ENCODE measurements at places on chromosomes 6 and 20.

- DNase-seq: no peak
Observed at GRCh38 chr6:118525913-118526780, 21.9 kb upstream of the PLN start.

GRCh38 chr6:35080016-35080680, 61.0 kb downstream of the TCP11 start:
- no peak for DNase-seq

GRCh38 chr6:56978530-56978929, 23.6 kb downstream of the BEND6 start:
- DNase-seq: no peak

GRCh38 chr6:150325066-150325772, 43.6 kb upstream of the IYD start:
- DNase-seq: no peak

- no peak for DNase-seq
Observed at GRCh38 chr6:146583966-146584365, 14.8 kb upstream of the ADGB start.

DNA sequence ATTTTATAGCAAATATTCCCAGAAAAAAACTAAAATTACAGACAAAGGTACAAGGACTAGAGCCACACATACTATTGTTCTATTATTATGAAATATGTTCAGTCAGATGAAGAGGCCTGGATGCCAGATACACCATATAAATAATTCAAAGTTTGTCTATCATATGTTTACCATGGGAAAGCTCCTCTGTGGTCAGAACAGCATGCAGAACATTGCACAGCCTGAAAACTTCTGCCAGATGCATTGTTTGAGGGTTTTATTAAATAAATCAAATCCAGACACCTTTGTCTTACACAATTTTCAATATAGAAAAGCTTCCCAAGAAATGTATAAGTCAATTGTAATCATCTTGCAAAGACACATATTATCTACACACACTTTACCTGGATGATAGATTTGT, 35.0 kb upstream of the COL21A1 start:
- no peak for DNase-seq

DNA sequence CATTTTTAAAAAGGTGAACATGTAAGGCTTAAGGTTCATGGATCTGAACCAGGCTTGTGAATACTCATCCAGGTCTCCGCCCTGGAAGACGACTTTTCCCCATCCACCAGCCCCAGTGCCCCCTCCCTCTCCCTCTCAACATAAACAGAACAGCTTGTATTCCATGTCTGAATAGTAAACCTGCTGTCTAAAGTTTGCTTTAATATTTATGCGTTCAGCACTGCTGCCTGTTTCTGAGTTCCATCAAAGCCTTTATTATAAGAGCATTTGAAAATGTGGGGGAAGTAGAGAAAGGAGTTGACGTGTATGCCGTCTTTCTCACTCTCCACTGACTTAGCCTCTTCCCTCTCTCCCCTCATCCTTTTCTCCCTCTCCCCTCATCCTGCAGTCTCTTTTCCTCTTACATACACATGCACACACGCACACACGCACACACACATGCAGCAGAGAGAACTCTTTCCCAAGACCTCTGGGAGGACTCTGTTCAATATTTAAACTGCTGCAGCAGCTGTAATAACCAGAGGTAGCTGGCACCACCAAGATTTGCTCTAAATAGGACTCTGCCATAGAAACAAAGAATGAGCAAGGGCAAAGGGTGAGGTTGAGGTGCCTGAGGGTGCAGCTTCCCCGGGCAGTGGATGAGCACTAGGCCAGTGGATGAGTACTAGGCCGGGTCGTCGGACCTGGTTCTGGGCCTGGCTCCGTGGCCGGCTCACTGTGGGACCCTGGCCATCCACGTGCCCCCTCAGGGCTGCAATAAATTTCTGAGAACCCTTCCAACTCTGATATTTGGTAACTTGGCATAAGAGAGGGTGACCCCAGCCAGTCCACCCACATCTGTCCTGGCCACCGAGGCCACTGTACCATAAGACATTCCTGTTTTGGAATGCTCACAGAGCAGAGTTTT, 35.4 kb upstream of the VSTM2L start:
- DNase-seq: no peak

DNA sequence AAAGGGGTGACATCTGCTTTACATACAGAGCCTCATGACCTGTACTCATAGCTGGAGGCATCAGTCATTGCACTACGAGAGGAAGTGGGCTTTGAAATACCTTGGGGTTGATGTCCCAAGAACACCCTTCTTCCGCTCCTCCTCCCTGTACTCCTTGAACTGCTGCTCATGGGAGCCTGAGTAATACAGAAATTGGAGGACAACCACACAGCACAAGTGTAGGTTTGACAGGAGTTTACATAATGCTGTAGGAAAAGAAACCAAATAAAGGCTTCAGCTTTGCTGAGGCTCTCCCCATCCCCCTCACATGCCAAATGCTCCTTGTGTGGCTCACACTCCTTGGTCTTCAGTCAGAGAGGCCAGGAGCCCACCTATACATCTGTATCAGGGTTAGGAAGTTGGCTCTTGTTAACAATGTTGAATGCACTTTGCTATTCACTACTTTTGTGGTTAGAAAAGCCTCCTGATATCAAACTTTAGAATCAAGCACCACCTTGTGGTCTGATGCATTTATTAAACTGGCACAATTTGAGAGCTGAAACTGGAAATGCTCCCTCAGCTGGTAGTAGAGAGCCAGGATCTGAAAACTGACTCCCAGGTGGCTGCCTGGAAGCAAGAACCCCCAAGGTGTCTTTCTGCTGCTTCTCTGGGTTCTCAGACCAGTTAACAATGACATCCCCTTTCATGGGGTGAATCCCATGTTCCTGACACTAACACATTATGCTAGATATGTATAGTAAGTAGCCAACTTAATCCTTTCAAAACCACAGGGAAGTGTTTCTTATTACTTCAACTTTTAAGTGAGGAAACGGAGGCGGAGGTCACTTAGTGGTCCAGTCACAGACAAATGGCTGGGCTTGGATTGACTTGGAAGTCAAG, 56.2 kb upstream of the EDN1 start:
- peak; percentile 12 for DNase-seq

DNA sequence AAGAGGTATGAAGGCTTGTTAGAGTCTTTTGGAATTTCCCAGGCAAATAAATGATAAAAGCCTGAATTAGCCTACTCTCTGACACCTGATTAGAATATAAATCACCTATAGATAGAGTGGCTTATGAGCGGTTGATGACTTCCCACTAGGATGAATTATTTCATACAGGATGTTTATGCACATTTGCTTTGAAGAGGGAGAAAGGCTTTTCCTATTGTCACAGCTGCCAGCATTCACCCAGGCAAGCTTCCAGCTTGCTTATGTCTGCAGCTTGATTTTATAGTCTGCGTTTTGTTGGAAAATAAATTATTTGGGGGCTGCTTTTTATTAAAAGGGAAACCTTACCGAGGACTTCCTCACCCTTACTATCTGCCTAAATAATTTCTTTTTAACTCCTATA, 51.3 kb upstream of the EIF2S2 start:
- DNase-seq: no peak

- DNase-seq: no peak
Observed at GRCh38 chr6:15020119-15020770, 225.6 kb upstream of the JARID2 start.

DNA sequence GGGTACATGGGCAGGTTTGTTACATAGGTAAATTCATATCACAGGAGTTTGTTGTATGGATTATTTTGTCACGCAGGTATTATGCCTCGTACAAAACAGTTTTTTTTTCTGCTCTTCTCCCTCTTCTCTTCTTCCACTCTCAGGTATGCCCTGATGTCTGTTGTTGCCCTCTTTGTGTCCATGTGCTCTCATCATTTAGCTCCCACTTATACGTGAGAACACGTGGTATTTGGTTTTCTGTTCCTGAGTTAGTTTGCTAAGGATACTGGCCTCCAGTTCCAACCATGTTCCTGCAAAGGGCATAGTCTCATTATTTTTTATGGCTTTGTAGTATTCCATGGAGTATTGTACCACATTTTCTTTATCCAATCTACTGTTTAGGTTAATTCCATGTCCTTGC, 65.7 kb downstream of the UNC5CL start:
- DNase-seq: no peak

- no peak for DNase-seq
Observed at GRCh38 chr6:11155589-11155988, 44.1 kb upstream of the ERVFRD-1 start.

GRCh38 chr20:58691773-58692578, 624 bp upstream of the NPEPL1 start:
- DNase-seq: no peak

DNA sequence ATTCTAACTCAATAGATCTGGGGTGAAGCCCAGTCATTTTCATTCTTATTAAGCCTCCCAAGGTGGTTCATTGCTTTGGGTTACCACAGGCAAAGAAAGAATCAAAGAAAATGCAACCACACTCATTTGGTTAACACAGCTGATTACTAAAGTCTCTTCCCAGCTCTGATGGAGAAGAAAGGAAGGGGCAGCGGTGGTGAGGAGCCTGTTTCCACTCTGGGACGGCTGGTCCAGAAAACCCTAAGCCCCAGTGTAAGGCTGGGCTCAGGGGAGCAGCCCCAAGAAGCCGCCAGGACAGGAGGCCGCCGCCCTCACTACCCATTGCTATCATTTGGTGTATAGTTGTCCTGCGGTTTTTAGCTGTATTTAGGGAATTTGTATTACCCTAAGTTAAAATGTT, 226.9 kb downstream of the CD83 start:
- DNase-seq: no peak

- no peak for DNase-seq
Observed at GRCh38 chr6:99305021-99305554, 44.4 kb downstream of the FAXC start.

DNA sequence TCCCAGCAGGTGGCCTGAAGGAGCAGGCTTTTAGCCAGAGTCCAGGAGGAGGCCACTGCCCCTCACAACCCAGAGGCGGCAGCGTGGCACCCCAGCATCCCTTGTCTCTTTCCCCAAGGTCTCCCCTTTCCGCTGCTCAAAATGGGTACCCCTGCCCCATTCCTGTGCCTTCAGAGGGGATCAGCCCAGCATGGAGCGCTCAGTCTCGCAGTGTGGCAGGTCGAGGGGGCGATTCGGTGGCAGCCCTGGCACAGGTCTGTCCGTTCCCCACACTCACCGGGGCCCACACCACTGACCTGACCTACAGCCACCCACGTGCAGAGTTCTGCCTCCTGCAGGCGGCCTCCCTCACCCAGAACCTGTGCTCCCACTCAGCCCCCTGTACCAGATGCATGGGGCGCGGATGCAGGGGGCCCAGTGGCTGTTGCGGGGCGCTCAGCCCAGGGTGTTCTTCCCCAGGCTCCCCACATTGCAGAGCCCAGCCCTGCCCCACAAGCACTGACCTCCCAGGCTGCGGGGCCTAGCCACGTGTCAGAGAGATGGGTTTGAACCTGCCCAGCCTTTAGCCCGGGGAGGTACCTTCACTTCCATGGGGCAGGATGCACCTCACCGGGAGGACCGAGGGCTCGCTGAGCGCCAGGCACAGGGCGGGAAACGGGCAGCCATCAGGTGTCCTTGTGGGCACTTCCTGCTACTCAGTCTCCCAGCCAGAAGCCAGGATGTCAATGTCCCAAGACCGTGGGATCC, 41.8 kb downstream of the DSTN start:
- no peak for DNase-seq

DNA sequence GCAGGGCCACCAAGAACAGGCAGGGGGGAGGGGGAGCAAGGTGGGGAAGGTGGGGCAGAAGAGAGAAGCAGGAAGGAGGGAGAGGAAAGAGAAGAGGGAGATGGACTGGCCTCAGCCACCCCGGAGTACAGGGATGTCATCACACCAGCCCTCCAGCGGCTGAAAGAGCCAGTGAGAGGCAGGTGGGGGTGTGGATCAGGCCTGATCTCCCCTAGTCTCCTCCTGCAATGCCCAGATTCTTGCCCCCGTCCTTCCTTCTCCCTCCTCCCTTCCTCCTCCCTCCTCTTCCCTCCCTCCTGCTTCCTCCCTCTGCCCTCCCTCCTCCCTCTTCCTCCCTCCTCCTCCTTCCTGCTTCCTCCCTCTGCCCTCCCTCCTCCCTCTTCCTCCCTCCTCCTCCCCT, 61.5 kb downstream of the YTHDF1 start:
- DNase-seq: no peak

DNA sequence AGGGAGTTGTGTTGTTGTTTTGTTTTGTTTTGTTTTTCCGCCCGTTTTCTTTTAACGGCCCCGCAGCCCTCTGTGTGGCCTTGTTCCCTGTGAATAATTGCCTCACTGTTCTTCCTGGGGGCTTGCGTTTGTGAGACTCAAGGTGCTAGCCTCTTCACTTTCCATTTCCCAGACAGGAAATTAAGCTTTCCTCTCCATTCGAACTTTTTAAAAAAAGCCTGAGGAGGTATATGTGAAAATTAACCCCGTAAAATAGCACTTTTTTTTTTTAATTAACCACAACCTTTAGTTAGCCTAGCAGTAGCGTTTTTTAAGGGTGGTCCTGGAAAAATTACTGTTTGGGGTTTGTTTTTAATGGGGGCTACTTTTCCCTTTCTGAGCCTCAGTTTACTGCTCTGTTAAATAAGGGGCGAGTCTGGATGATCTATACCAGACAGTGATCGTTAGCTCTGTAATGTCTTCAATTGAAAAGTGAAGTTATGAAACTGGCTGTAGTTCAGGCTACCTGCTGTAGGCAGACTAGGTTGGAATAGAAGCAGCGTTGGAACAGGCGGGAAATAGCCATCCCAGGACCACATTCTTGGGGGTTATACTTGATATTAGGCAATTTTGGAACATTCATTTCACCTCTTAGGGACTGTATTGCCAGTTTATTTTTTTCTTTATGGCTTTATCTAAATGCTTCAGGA, 1.7 kb downstream of the STX16 start:
- DNase-seq: no peak

- no peak for DNase-seq
Observed at GRCh38 chr20:59938696-59939051, 1.4 kb downstream of the PPP1R3D start.

DNA sequence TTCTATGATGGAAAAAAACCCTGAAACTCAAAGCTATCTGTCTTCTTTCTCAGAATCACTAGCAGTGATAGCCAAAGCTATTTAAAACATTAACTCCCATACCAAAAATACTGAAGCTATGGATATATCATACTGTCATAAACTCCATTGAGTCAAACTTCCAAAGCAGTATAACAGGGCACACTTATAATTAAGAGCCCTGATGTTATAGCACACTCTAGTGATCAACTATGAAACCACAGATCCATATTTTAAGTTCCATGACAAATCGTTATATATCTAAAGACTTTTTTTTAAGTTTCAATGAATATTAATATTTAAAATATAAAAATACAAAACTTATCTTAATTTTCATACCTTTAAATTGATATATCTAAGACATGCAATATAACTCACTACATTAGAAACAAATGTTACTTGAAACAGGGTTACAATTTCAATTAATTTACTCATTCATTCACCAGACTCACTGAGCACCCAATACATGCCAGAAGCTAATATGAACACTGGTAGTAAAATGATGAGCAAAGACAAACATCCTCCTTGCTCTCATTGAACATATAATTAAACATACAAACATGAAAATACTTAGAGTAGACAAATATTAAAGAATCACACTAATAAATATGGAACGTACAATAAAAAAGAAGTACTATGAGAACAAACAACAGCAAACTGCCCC, 69.3 kb downstream of the IBTK start:
- DNase-seq: no peak

- peak; percentile 60 for DNase-seq
Observed at GRCh38 chr20:49562311-49563014, 5.5 kb downstream of the PTGIS start.
